ENCODE measurements at places on chromosomes 1 and 21. TPM values are rescaled to one million over a fixed set of nuclear protein-coding genes. Genes with fewer than 3 reads are reported as not detected.
A peak's percentile ranks its signal among the peaks of the same experiment; 100 is the strongest.

GRCh38 chr21:43793243-43793642 lies 3.9 kb downstream of the RRP1 start:
- no peak for DNase-seq

GRCh38 chr1:211831558-211832323 lies 1.2 kb upstream of the LPGAT1 start:
- DNase-seq, result no peak

- DNase-seq, result no peak
These were observed 5.7 kb upstream of the ZDHHC18 start for GRCh38 chr1:26820784-26821269.

GRCh38 chr1:213492161-213493041 lies 441.4 kb downstream of the RPS6KC1 start:
- no peak for DNase-seq

DNA sequence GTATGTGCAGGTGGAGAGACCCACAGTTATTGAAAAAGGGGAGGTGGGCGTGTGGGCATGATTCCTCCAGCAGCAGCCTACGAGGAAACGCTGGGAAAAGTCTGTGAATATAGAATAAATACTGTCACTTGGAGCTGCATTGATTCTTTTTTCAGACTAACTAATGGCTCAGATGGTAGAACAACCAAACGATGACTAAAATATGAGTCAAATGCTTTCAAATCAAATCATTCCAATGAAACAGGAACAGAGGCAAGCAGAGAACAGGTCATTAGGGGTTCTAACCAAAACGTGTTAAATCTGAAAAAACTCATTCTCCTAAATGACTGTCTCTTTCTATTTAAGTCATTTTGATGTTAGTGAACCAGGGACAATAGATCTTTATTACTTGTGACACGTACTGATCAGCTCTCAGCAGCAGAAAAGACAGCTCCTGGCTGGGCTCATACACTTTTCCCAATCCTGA lies 35.1 kb upstream of the SEC16B start:
- no peak for DNase-seq

- peak; percentile 31 for DNase-seq
These were observed 1.0 kb upstream of the PGLYRP4 start for GRCh38 chr1:153349363-153350320.

GRCh38 chr1:64484651-64485050 lies 14.7 kb downstream of the CACHD1 start:
- DNase-seq, result no peak

DNA sequence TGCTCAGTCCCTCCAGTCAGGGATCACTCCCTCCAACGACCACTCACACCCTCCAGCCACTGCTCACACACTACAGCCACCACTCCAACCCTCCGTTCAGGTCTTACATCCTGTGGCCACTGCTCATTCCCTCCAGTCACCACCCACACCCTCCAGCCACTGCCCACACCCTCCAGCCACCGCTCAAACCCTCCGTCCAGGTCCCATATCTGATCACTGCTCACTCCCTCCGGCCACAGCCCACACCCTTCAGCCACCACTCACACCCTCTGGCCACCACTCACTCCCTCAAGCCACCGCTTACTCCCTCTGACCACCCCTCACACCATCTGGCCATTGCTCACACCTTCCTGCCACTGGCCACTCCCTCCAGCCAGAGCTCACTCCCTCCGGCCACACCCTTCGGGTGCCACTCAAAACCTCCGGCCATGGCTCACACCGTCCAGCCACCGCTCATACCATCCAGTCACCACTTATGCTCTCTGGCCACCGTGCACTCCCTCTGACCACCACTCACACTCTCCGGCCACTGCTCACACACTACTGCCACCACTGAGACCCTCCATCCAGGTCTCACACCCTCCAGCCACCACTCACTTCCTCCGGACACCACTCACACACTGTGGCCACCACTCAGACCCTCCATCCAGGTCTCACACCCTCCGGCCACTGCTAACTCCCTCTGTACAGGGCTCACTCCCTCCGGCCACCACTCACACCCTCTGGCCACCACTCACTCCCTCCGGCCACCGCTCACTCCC lies 4.7 kb upstream of the TFF1 start:
- DNase-seq, result no peak

KIAA1614 gene
- 3.1 TPM for total RNA-seq

AGT gene
- total RNA-seq, result not detected

RNF19B gene
- total RNA-seq, result 10.4 TPM

SYPL2 gene
- 1.5 TPM for total RNA-seq

SETDB1 gene
- 49.9 TPM for total RNA-seq

INKA2 gene
- total RNA-seq, result 10.9 TPM

CD5L gene
- total RNA-seq, result not detected

SPRR3 gene
- total RNA-seq, result not detected

Data from H1 (cell line).